ENCODE measurements at places on chromosomes 16 and 17. TPM values are rescaled to one million over a fixed set of nuclear protein-coding genes. Genes with fewer than 3 reads are reported as not detected.

Gene CRK
- 82.8 TPM for total RNA-seq

Gene CD300E
- total RNA-seq, result not detected

Gene TP53TG3B
- not detected for total RNA-seq

Gene RASD1
- total RNA-seq, result 1.4 TPM

Gene EZH1
- 14.4 TPM for total RNA-seq

- DNase-seq, result no peak
Measured at GRCh38 chr17:77441130-77441920, 300.6 kb downstream of the SEC14L1 start.

DNA sequence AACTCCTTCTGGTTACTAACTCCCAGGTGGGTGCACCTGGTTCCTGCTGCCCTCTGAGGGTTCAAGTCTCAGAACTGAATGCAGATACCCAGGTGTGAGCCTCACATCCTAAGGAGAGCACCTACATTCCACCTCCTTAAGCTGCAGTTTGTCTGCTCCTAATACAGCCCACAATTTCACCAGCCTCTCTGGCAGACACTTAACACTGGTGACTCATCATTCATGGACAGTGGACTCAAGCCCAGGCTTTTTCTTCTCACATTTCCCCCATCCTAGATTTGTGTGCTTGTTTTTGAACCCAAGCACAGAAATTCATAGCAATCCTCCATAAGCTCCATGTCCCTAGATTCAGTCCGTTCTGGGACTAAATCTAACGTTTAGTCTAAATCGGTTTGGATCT, 7.0 kb upstream of the MAF start:
- no peak for DNase-seq

DNA sequence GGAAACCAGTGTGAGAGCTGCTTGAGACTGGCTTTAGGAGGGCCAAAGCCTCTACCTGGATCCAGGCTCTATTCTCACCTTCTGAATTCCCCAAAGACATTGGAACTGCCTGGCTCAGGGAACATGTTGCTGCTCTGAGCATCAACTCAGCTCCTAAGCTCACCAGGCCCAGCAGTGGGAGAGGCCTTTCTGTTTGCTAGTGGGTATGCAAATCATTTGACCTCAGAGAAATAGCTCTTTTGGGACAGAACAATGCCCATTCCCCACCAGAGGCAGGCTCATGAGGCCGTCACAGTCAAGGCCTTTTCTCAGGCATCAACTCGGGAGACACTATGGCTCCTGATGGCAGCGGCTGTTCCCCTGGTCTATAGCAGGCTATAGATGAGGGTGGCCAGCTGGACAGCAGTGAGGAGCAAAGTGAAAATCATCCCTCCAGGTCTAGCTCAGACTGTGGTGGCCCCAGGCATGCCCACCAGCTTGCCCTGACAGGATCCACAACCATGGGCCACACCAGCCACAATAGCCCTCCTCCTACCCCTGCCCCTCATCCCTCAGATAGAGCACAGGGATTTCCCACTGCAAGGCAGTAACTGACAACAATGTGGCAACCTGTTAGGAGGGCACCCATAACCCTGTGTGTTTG, 30.4 kb upstream of the GFOD2 start:
- DNase-seq, result no peak

DNA sequence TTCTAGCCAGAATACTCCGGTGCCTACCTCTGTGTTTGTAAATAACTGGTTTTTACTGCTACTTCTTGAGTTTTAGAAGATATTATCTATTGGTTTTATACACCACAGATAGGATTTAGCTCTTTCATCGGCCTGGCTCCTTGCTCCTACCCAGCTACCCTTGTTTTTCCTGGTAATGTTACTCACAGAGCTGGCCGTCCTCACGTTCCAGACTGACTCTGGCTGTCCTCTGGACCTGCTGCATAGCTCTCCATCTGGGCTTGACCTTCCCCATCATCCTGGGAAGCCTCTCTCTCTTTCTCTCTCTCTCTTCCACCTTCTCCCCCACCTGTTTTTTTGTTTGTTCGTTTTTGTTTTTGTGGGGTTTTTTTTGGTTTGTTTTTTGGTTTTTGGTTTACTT, 51.5 kb downstream of the MPRIP start:
- DNase-seq, result no peak

GRCh38 chr16:54389836-54390494, 103.4 kb upstream of the IRX3 start:
- no peak for DNase-seq

GRCh38 chr16:2779978-2780898, 3.2 kb upstream of the ELOB start:
- DNase-seq, result no peak

- DNase-seq, result no peak
Measured at GRCh38 chr17:35607239-35607847, 20.2 kb downstream of the AP2B1 start.

DNA sequence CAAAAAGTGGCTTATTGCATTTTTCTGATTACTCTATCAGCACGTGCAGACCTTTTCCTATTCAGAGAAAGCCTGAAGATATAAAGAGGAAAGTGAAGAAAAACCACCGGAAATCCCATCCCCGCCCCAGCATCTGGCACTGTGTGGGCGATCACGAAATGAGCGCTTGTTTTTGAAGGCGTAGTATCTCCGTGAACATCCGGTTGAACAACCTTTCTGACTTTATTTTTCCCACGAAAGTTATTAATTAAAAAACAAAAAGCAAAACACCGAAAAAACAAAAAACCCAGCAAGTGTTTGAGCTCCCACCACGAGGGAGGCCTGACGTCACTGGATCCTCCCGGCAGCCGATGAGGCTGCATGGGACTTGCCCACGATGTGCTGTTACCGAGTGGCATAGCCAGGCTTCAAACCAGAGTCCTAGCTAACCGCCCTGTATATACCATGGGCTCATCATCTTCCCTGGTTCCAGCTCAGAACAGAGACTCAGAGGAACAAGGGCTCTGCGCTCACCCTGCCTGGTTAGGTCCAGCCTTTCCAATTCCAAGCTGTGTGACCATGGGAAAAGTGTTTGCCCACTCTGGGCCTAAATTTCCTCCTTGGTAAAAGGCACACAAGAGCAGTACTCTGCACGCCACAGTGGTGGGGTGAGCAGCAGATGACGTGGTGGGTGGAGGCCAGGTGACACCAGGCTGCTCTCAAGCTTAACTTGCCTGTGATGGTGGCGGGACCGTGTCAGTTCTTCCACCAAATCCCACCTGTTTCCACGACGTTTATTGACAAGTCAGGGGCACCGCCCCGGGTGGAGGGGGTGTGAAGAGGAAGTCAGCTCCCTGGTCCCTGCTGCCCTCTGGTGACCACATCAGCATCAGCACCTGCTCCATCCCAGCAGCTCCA, 34.3 kb upstream of the IL21R start:
- DNase-seq, result no peak

GRCh38 chr17:36578671-36579070, 13.0 kb upstream of the DHRS11 start:
- no peak for DNase-seq

DNA sequence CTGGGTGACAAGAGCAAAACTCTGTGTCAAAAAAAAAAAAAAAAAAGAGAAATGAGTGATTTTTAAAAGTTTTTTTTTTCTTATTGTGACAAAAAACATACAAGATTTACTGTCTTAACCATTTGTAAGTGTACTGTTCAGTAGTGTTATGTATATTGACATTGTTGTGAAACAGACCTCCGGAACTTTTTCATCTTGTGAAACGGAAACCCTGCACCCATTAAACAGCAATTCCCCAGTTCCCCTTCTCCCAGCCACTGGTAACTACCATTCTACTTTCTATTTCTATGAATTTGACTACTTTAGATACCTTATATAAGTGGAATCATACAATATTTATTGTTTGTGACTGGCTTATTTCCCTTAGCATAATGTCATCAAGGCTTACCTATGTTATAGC, 18.7 kb downstream of the DUS2 start:
- no peak for DNase-seq
